ENCODE measurements at places on chromosomes 5 and 9. TPM values are rescaled to one million over a fixed set of nuclear protein-coding genes. Genes with fewer than 3 reads are reported as not detected.

GABRB2 gene
- not detected for total RNA-seq

PCDHA9 gene
- not detected for total RNA-seq

CD14 gene
- 0.17 TPM for total RNA-seq

PROB1 gene
- total RNA-seq: 1.5 TPM

PDLIM7 gene
- total RNA-seq: 220 TPM

AIF1L gene
- total RNA-seq: 0.30 TPM
